DMS153 (cell line): ENCODE measurements at places on chromosomes 2 and 18.

GRCh38 chr2:179745635-179746256 is 115.7 kb downstream of the ZNF385B start:
- DNase-seq: no peak

DNA sequence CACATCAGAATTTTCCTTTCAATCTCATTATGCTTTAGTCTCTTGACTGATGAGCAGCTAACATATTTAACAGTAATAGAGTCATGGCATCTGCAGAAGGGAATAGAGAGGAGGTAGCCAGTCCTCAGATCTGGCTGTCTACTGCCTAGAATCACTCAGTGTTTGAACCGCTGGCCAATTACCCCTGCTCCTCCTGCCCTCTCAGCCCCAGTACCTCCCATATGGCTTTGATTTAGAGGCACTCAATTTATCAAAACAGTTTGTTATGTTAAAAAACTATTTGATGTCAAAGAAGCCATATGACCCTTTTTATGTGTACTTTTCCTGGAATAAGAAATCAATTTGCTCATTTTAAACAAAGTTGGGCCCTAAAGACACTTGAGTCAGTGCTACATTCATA is 355.2 kb downstream of the CMPK2 start:
- no peak for DNase-seq

- peak; percentile 16 for DNase-seq
Observed at GRCh38 chr2:128834207-128834879, 515.7 kb upstream of the HS6ST1 start.

DNA sequence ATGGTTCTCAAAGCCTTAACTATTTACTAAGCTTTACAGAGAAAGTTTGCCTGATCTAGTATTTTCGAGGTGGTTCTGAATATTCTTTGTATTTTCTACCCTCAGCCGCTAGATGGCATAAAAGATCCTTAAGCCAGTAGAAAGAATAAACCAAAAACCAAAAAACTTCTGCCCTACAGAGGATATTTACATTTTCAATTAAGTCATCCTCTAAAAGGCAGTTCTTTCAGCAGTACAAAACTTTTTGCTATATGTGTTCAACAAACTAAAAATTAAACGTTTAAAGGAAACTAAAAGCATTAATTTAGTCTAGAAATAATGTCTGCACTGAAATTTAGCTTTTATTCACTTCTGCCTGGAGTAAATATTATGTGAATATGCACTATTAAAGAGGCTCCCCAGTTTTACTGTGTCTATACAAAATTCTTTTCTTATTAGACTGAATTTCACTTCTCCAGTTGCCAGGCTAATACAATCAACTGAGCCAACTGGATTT is 297.5 kb downstream of the PIEZO2 start:
- no peak for DNase-seq
